ENCODE measurements at places on chromosomes 5 and 9.

DNA sequence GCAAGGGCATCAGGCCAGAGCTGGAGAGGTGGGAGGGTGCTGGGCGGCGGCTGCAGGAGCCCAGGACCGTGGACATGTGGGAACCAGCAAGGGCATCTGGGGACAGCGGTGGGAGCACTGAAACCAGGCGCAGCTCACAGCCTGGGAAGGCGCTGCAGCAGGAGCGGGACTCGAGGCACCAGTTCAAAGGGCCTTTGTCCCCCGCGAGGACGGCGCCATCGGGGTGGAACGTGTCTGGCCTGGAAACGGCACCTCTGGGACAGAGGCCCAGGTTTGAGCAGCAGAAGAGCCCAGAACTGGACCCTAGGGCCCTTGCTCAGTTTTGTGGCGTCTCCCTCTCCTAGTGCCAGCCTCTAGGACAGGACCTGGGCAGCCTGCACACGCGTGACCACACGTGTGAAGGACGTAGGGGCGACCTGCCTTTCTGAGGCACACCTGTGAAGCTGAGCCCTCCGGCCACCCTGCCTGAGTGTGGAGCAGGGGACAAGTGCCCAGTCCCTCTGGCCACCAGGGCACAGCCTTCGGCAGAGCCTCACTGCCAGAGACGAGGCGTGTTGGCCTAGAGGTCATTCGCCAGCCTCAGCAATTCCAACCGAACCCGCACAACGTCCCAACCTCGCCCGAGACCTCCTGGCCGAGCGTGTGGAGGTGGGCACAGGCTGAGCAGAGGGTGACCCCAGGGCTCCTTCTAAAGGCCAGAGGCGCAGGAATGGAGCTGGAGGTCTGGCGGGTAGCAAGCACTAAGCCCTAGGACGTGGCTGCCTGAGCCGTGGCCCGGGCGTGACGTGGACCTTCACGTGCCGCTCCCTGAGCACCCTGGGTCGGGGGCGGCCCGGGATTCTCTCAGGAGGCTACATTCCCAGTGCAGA, 2.2 kb upstream of the TMEM210 start:
- no peak for DNase-seq

DNA sequence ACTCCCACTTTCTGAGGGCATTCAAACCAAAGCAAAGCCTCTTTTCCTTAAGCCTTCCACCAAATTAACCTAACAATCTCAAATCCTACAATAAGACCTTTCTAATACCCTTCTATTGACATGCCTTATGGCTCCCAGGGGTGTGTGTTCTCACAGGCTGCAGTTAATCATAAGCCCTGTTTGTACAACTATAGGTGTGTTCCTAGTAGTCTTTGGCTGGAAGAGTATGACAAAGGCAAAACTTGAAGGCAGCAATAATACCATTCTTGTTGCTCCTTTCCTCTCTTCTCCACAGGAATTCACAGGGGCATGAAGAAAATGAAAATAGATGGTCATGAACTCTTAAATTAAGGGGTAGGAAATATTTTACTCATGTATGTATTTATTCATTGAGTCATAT, 10.9 kb upstream of the FBXO38 start:
- no peak for DNase-seq

GRCh38 chr5:178515776-178516503, 74.3 kb downstream of the COL23A1 start:
- DNase-seq: no peak

- DNase-seq: peak; percentile 79
Observed at GRCh38 chr5:180817893-180818674, 15.5 kb upstream of the MGAT1 start.

- peak; percentile 93 for DNase-seq
Observed at GRCh38 chr9:16191691-16192402, 639.0 kb downstream of the CCDC171 start.

DNA sequence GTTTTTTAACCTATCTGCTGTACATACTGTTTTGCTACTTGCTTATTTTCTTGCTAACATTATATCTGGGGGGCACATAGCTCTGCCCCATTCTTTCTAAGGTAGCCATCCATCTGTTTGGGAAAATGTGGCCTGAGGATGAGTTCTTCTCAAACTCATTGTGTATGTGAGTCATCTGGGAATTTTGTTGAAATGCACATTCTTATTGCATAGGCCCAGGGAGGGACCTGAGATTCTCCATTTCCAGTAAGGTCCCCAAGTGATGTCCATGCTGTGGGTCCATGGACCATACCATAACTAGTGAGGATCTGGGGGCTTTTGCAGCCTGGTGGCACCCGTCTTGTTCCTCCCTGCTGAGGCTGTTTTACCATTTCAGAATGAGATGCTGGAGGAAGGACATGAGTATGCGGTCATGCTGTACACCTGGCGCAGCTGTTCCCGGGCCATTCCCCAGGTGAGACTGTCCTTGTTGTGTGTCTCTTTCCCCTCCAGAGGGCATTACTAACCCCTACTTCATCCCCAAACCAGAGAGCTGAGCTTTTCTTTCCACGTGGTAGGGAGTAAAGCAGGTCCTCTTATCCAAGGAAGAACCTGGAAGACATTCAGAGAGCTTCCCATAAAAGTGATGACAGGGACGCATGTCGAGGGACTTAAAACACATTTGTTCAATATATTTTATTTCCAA, 28.6 kb downstream of the CYFIP2 start:
- no peak for DNase-seq

- no peak for DNase-seq
Observed at GRCh38 chr5:54638106-54638505, 120.5 kb downstream of the SNX18 start.

DNA sequence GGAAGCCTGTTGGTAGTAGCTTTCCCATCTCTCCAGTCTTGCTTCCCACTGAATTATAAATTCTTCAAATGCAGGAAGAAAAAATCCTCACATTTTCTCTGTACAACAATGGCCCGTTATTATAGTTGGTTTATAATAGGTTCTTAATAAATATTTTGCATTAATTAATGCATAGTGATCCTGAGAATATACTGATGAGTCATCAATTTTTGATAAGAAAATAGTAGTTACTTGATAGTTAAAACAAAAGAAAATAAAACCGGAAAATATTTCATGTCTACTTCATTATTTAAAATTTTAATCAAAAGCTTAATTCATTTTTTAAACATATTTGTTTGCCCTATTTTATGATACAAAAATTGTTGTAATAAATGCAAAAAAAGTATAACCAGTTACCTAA, 762.6 kb downstream of the BRINP1 start:
- no peak for DNase-seq

DNA sequence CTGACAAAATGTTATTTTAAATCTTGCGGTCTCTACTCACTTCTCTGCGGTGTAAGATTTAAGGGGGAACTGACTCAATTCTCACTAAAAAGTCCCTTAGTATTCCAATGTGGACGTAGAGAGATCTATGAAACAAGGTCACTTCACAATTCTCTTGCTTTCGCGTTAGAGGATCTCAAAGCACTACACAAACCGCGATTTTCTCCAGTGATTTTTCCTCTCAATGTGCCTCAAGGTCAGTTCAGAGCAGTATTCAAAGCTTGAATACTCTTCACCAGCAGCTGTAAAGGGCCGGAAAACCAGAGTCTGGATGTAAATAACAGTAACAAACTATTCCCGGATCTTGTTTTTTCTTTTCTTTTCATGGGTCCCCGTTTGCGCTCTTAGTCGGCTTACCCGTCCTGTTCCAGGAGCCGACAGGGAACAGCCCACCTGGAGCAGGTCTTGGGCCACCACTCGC, 128.2 kb downstream of the TMEM161B start:
- DNase-seq: no peak

DNA sequence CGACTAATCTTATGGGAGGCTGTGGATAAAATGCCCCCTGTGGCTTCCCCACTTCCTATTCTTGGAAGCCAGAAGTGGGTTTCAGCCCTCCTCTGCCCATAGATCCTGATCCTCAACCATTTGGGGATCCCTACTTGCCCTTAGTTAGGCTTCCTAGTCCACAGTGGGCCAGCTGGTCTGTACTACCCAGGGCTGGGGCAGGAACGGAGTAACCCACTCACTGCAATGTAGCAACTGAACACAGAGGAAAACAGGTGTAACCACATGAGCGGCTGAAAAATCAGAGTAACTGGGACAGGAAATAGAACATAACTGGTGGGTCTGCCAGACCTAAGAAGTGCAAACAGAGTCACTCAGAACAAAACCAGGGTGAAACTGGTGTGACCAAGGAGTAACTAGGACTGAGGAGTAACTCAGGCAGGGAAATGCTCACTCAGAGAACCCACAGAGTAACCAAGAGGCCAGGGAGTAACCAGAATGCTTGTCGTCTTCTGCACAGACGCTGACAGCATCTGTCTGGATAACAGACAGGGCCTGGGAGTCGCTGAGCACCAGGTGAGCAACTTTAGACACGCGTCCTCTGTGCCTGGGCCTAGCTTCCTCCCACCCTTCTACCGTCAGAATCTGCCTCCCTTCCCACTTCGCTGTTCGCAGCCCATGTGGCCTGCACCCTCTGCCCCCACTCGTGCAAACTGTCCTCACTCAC, 1.0 kb downstream of the AQP3 start:
- DNase-seq: no peak

DNA sequence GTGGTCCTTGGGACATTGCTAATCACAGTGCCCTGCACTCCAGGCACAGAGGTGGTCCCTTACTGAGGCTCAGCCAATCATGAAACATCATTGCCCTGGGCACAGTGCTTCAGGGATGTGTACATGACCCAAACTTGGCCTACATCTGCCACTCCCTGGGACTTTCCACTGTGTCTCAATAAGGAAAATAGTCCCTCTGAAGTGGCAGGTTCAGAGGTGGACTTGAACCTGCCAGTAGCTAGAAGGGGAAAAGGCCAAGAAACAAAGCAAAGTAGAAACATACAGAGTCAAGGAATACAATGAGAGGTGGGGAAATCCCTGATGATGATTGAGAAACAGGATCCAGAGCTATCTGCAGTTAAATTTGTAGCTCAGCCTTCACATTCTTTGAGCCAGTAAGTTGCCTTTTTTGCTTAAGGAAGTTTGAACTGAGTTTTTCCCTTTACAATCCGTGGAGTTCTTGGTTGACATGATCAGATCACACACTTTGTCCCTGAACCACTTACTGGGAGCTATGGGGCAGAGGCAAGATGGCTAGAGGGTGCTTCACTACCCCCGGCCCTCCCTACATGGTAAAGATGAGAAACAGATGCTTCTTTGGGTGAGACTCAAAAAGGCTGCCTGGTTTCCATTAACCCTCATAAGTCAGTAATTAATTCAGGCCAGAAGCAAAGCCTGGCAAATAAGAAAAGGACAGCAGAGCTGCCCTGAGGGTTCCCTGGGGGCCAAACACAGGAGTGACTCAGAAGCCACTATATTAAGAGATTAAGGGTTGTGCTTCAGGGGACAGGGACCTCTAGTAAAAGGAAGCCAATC, 57.6 kb downstream of the SH3TC2 start:
- peak; percentile 75 for DNase-seq

DNA sequence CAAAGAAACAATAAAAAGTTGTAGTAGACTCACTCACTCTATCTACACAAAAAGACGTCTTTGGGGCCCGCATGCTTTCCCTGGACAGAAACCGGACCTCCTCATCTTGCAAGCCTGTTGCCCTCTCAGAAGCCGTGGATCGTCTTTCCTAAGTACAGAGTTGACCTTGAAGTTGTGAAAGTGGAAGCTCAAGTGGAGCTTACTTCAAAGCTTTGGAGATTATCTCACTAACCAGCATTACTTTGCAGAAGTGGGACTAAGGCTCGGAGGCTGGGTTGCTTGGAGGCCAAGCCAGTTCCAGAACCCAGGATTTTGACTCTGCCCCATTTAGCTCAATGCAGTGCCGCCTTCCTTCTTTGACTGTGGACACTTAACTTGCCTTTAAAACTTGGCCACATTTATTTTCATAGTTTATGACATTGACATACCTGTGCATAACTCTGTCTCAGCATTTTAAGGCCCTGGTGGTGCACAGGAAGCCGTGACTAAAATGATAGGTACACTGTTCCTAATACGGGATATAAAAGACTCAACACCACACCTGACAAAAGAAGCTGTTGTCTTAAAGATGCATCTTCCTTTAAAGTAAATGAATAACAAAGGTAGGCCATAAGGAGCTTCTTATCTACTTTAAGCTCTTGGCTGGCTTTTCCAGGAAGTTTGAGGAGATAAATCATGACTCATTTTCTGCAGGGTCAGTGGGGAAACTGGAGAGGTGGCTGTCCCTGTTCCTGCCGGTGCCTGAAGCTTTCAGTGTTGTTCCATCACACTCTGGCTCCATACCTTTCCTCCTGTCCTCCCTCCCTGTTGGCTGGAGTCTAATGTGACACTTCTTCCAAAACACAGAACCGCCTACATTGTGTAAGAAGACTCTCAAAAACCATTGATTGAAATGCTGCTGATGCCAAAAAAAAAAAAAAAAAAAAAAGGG, 10.7 kb downstream of the SLC25A25 start:
- no peak for DNase-seq

DNA sequence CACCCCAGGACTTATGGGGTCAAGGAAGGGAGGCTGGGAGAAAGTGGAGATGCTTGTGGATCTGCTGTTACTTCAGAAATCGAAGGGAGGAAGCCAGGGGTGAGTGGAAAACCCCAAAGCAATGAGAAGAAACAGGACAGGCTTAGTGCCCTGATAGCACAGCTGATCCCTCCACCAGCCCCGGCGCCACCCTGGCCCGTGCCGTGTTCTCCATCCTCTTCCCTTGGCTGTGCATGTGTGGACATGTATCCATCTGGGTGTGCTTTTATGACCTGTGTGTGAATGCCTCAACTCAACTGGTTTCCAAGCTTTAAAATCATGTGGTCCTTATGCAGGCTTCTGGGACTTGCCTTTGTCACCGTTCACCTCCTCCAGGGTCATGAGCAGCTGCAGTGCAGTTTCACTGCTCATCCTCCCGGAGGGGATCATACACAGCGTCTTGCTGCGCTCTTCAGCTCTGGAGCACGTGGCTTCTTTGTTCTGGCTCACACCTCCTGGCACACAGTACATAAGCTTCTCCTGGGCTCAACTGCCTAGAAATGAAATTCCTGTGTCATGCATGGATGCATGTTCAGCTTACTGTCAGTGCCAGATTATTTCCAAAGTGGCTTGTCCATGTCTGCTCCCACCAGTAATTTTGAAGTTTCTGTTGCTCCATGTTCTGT, 58.2 kb downstream of the IPPK start:
- peak; percentile 53 for DNase-seq

- DNase-seq: no peak
Observed at GRCh38 chr5:78420548-78420947, 60.1 kb downstream of the SCAMP1 start.

DNA sequence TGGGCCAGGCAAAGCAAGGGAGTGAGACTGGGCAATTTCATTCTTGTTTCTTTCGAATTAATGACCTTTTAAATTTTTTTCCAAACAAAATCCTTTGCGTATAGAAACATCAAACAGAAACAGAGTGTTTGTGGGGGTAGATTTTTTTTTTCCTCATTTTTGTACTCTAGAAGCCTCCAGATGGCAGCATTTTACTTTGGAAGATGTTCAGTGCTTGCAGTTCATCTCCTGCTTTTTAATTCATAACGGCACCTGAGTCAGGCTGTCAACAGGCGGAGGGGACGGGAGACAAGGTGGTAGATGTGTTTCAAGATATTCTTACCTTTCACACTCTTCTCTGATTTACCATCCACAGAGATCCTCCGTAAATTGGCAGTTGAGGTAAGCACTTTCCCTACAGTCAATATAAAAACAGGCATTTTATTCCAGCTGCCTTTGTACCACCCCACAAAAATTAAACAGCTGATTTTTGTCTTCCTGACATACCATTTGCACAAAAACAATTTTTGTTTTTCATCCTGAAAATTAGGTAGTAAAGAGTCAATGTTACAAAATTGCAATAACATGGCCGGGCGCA, 99.5 kb upstream of the FBXL17 start:
- no peak for DNase-seq
